ENCODE measurements at places on chromosomes 2 and 18.
A peak's percentile ranks its signal among the peaks of the same experiment; 100 is the strongest.

- no peak for DNase-seq
Measured at GRCh38 chr18:77894060-77894459, 644.4 kb downstream of the GALR1 start.

DNA sequence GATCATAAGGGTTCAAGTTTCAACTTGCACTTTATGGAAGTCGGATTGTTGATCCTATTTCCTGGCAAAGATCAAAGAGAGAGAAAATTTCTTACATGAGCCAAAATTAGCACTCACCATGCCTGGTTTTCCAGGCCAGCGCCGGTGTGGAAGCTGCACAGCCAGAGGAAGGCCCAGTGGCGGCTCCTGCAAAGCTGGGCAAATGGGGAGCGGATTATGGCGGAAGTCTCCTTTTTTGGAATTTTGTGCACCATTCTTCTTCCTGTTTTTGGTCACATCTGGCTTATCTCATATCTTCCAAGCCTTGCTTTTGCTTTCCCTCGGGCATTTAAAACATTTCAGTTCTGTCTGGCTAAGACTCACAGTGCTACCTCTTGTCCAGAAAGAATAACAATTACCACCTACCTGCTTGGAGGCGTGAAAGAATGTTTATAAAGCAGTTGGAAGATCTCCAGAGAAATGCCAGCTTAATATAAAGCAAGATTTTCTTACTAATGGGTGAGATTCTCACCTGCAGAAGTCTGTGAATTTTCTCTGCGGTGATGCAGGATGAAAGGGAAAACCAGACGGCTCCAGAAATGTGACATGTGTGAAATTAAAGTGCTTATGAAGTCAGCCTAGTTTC lies 94.3 kb downstream of the ASAP2 start:
- DNase-seq, result no peak

GRCh38 chr18:51857989-51858388 lies 482.0 kb upstream of the DCC start:
- no peak for DNase-seq

DNA sequence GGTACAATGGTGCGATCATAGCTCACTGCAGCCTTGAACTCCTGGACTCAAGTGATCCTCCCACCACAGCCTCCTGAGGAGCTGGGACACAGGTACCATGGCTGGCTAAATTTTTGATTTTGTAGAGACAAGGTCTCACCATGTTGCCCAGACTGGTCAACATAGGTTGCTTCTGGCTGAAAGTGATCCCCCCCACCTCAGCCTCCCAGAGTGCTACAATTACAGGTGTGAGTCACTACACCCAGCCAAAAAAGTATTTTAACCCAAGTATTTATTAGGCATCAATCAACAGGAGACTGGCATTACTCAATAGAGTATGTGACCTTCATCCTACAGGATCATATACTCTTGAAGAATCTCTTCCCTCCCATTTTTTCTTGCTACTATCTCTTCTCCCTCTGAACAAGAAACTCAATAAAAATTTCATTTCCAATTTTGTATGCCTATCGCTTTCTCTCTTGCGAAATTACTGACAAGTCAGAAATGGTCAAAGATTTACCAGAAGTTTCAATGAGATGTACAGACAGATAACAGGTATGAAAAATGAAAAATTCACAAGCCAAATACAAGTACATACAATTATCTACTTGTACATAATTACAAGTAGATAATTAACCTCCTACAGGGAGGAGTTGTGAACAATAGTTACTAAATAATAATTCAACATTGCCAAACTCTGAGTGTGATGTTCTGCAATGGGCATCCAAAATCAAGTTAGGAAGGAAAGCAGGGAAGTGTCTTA lies 34.9 kb upstream of the CCNT2 start:
- DNase-seq, result no peak

- DNase-seq, result no peak
Measured at GRCh38 chr2:17544256-17544655, 3.8 kb downstream of the VSNL1 start.

DNA sequence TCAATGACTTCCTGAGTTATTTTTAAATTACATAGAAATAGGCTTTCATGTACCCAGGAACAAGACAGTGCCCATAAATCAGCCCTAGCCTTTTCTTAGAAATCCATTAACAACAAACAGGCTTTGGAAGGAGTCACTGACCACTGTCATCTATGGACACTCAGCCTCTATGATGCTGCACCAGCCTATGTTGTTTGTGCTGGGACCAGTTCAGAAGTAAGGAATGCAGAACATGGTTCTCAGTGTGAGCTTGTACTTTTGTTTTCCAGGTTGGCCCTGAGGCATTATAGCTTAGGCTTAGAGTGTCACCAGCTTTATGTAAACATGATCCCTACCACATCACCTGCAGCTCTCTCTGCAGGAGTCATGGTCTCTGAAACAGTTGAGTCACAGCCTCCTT lies 335.7 kb upstream of the CDH7 start:
- DNase-seq, result no peak

DNA sequence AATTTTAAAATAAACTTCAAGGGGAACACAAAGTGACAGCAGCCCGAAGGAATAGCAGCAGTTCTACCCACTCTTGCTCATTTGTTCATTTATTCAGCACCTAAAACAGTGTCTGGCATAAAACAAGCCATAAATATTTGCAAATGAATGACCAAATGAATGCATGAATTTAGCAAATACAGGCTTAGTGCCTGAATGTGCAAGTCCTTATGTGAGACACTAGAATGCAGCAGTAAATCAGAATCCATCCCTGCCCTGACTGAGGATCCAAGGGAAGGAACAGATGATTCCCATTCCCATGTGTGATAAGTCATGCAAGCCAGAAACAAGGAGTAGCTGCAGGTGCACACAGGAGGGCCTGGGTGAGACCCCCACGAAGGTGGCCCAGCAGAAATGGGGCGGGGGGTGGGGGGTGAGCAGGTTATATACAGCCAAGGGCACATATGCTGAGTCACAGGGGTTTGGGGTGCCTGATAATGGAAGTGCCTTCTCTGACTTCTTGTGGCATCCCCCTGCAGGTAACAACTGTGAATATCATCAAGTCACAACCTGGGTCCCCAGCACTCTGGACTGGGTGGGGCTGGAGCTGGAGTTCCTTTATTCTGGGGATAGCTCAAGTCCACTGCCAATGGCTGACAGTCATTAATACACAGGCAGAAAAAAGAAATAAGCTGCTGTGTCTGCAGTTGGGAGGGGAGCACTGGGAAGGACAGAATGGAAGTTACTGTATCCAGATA lies 311.9 kb downstream of the TXNL1 start:
- no peak for DNase-seq

GRCh38 chr18:61943175-61943964 lies 50.6 kb upstream of the RNF152 start:
- no peak for DNase-seq

GRCh38 chr2:179594268-179595112 lies 266.9 kb downstream of the ZNF385B start:
- no peak for DNase-seq

- DNase-seq, result no peak
Measured at GRCh38 chr2:40476436-40476835, 24.5 kb upstream of the SLC8A1 start.

- no peak for DNase-seq
Measured at GRCh38 chr2:58434692-58435091, 193.6 kb upstream of the FANCL start.

DNA sequence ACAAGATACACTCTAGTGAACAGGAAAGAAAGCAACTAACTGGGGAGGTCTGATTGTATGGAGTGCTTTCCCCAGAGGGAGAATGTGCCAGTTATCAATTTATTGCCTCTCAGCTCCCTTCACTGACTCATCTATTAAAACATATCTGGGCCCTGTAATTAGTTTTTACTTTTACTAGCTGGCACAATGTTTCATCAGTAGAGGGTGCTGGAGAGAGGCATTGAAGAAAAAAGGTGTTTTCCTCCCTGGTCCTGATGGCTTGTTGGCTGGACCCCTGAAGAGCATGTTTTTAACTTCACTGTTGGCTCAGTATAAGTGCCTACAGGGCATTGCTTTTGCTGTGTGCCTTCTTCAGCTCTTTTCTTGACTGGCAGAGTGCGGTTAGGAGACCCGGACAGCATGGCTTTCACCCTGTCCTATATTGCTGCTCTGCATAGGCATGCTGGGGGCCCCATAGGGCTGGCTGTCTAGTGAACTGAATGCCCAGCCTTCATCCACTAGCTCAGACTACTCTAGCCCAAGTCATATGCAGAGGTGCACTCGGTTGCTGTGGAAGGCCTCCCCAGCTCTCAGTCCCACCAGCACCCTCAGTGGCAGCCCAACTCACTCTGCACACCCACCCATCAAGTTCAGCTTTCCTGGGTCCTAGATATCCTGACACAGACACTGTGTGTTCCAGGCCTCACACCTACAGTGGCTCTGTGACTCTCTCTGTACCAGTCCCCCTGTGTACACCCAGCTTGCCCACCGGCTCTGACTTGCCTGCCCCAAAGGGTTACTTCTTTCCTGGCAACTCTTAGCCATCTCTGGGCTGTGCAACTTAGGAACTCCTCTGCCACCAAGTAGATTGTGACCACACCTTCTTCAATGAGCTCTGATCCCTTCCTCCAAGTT lies 62.3 kb upstream of the ACYP2 start:
- DNase-seq, result peak; percentile 44

GRCh38 chr2:200453853-200454534 lies 55.9 kb downstream of the KCTD18 start:
- no peak for DNase-seq

- no peak for DNase-seq
Measured at GRCh38 chr2:96236882-96237281, 28.3 kb upstream of the STARD7 start.

- no peak for DNase-seq
Measured at GRCh38 chr2:83587309-83587708, 871.8 kb downstream of the SUCLG1 start.

GRCh38 chr18:79642626-79643025 lies 37.0 kb upstream of the CTDP1 start:
- no peak for DNase-seq

DNA sequence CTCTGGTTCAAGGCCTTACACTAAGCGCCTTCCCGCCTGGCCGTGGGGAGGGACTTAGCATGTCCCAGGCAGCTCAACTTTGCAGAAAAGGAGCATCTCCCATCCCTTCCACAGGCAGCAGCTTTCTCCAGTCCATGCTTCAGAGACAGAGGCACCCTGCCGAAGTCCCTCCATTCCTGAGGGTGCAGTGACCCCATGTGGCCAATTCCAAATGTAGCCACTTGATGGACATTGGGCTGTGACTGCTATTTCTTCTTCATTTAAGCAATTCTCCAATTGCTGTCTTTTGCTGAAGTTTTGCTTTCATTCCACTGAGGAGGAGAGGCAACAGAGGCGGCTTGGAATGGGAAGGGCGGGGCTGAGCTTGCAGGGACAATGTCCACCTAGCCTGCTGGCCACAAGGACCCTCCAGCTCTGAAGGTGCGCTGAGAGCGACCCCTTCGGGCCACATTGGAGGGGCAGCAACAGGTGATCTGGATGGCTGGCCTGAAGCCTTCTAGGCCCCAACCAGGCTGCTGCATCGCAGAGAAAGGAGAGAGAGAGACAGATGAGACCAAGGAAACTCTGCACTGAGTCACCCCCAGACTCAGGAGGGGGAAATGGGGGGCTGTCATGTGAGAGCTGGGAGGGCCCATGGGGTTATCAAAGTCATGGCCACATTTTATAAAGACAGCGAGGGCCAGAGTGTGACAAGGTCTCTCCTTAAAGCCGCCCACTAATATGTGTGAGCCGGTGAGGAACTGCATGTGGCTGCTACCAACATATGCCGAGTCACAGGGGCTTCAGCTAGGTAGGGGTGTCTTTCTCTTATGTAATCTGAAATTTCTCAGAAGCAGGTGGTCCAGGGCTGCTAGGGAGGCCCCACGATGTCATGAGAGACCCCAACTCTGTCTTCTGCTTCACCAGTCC lies 61.3 kb downstream of the LONRF2 start:
- DNase-seq, result peak; percentile 82

- no peak for DNase-seq
Measured at GRCh38 chr18:41845563-41845962, 109.5 kb upstream of the PIK3C3 start.

GRCh38 chr18:67618061-67618460 lies 101.5 kb upstream of the DSEL start:
- DNase-seq, result no peak

DNA sequence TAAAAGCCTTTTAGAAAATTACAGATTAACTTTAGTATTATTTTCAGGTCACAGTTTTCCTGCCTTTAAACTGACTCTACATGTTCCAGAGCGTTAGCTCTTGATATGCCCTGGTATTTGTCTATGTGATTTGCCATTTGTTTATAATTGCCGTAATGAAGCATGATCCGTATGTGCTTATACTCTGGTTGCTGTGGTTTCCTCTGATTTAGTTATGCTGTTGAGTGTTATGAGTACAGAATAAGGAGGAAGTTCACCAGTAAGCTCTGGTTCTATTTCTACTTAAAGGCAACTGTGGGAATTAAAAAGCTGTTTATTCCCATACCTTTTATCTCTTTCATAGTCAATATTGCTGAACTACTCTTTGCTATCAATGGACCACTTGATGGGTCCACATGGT lies 123.5 kb downstream of the OSBPL6 start:
- DNase-seq, result no peak

GRCh38 chr2:120481446-120482194 lies 135.7 kb downstream of the INHBB start:
- no peak for DNase-seq

DNA sequence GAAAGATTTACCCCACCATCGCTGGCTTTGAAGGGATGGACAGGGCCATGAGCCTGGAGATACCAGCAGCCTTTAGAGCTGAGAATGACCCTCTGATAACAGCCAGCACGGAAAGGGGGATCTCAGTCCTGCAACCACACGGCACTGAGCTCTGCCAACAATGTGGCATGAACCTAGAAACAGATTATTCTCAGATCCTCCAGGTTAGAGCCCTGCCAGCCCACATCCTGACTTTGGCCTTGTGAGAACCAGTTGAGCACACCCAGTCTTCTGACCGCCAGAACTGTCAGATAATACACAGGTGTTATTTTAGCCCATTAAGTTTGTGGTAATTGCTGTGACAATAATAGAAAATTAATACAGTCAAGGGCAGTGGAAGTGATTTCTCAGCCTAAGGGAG lies 9.4 kb upstream of the GNLY start:
- no peak for DNase-seq

GRCh38 chr2:69605284-69605683 lies 38.3 kb downstream of the AAK1 start:
- no peak for DNase-seq

DNA sequence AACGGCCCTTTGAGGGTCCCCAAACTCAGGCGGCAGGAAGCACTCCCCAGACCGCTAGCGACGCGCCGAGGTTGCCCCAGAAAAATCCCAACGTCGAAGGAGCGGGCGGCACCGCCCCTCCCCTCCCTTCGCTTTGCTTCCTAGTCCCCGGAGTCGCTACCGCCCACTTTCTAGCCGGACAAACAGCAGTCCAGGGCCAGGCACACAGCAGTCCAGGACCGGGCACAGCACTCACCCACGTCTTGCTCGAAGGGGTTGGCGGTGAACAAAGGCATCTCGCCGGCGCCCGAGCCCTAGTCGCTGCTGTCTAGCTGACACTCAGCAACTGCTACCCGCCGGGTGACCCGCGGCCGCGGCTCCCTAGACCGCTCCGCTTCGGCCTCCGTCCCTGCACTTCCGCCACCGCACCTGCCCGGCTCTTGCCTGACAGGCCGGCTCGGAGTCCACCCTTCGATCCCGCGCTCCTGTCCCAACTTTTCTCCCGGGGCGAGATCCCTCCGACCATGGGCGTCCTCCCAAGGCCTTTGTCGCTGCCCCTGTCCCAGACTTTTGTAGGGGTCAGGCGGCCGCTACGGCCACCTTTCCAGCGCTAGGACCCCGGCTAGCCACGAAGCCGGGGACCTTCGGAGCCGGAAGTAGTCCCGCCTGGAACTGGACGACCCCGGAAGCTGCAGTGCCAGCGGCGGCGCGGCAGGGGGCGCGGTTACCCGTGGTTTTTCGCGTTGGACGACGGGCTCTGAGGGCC lies at the start of gene STAM2:
STAM2 (minus strand) TSS at position 396 of the 745 bp plus-strand sequence; CDS start at position 275, 121 bp downstream.
- peak; percentile 93 for DNase-seq

- DNase-seq, result no peak
Measured at GRCh38 chr2:25187729-25188350, 19.5 kb upstream of the POMC start.
